NCI-H446 (cell line): ENCODE measurements at places on chromosomes 2 and 18.

- no peak for DNase-seq
Measured at GRCh38 chr2:82494739-82495138, 1964.3 kb downstream of the SUCLG1 start.

GRCh38 chr2:134592377-134592776, 126.4 kb downstream of the TMEM163 start:
- no peak for DNase-seq

DNA sequence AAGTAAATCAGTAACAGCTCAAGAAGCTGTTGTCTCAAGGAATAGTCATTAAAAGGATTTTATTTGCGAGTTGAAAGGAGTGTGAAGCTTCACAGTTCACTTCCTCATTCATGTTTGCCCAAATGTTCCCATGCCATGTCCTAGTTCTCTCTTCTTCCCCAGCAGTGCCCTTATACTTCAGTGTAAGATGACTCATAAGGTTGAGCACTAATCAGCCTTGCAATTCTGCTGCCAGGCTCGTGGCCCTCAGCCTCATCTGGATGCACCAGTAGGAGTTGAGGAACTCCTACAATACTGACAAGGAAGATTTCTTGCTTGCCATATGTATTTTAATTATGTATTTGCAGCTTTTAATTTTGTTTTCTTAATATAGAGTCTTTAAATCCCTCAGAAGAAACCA, 1980.4 kb downstream of the SUCLG1 start:
- DNase-seq = no peak

DNA sequence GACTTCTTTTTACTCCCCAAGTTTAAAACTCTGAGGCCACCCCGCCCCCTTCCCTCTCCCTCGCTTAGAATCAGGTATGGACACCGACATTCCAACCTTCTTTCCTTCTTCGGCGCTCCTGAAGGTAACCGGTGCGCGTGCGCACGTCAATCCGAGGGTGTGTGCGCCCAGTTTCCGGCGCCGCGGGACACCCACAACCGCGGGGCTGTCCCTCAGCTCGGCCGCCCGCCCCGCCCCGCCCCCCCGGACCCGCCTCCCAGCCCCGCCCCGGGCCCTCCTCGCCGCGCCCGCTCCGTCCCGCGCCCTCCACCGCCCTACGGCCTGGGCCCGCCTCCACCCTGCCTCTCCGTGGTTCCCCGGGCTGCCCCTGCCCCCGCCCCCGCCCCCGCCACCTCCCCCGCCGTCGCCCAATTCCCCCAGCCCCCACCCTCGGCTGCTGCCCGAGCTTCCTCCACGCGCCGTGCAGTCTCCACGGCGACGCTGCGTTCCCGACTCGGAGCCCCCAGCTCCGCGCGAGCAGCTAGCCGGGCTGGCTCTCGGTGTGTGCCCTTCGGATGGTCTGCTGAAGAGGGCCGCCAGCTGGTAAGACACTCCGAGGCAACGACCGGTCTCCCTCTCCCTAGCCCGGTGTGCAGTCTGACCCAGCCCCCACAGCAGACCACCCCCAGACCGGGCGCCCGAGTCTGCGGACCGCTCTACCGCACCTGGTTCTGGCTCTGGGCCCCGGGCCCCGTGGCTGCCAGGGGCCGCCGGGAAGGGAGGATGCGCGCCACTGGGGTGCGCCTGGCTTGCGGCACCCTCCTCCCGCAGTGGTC, 635 bp downstream of the ERICH2 start:
- DNase-seq = peak; percentile 86

GRCh38 chr2:120350801-120351320, 4.9 kb downstream of the INHBB start:
- DNase-seq = no peak

GRCh38 chr2:117631152-117631945, 183.1 kb upstream of the DDX18 start:
- DNase-seq = no peak

- DNase-seq = no peak
Measured at GRCh38 chr2:215447673-215448081, 11.8 kb upstream of the FN1 start.

GRCh38 chr18:42545825-42546224, 569.7 kb downstream of the RIT2 start:
- no peak for DNase-seq

DNA sequence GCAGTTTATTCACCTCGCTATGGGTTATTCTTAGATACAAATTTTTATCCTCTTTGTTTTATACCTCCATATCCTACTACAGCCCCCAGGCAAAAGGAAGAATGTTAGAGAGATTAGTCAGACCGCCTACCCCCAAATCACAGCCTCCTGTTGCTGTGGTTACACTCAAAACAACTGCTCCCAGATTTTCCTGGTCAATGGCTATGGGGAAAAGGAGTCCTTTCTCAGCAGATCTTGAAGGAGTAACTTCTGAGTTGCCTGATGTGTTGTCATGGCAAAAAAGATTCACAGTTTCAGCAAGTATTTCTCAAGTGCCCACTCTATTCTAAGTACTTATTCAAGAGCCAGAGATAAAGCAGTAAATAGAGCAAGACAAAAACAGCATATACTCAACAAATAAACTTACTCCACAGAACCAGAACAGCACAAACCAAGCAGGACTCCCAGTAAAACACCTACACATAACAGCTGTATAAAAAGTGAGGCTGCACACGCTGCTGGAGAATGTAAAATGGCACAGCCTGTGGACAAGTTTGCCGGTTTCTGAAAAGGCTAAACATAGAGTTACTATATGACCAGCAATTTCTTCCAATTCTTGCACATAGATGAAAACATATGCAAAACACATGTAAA, 104.8 kb downstream of the NOL10 start:
- DNase-seq = no peak

- no peak for DNase-seq
Measured at GRCh38 chr2:226839951-226840350, 4.1 kb downstream of the RHBDD1 start.

- no peak for DNase-seq
Measured at GRCh38 chr18:50855976-50856757, 22.8 kb upstream of the ME2 start.

GRCh38 chr2:26644188-26644835, 3.1 kb upstream of the CIB4 start:
- DNase-seq = no peak

- no peak for DNase-seq
Measured at GRCh38 chr2:142877216-142877838, at the start of gene KYNU. Gene KYNU (plus strand): TSS chr2:142877664. CDS start chr2:142885368, 7,704 bp downstream.

DNA sequence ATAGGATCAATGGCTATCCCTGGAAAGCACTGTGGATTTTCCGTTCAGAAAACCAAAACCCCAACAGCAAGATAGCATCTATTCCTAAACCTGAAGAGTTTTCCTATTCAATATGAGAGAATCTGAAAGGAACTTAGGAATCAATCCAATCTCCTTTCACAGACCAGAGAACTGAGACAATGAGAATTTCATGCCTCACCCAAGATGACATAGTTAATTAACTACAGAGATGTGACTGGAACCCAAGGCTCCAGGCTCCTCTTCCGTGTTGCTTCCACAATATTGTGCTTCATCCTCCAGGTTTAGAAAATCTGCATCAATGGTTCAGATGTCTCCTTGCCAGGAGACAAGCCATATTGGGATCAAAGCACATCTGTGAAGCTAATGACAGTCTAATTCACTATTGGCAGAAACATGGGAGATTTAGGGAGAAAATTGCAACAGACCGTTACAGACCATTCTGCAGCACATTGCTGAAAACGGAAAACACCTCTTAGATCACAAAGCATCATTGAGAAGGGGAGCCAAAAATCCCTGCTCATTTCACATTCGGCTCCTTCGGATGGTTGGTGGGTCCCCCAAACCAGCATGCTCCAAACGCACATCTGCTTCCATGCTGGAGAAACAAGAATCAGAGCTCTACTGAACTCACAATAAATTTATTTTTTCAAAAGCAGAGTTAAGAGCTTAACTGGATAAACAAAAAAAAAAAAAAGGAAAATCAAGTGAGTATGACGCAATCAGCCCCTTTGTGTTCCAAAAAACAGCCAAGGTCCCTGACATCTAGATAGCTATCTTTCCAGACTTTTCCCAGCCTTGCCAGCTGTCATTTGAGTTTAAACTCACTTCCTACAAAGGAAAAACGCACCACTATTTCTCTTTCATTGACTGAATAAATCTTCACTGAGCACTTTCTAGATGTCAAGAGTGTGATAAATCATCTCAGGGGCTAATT, 290.3 kb downstream of the C1D start:
- no peak for DNase-seq

- no peak for DNase-seq
Measured at GRCh38 chr2:222912117-222912516, 51.3 kb downstream of the ACSL3 start.

DNA sequence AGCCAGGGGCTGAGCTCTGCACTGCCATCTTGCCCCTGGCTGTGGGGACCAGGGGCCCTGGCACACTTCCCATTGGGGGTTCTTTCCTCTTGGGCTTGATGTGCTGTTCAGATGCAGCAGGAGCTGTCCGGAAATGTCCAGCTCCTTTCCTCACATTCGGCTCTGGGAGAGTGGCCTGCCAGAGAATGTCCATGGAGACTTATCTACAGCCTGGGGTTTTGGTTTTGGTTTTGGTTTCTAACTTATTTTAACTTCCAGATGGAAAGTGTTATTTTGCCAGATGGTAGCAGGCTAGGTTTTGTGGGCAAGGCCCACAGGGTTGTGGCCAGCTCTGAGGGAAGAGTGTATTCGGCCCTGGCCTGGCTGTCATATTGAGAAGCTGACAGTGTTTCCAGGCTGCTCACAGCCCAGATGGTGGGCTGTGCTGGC, 177.3 kb downstream of the ANKRD30B start:
- no peak for DNase-seq

GRCh38 chr2:204468746-204469429, 76.4 kb upstream of the PARD3B start:
- DNase-seq = no peak

DNA sequence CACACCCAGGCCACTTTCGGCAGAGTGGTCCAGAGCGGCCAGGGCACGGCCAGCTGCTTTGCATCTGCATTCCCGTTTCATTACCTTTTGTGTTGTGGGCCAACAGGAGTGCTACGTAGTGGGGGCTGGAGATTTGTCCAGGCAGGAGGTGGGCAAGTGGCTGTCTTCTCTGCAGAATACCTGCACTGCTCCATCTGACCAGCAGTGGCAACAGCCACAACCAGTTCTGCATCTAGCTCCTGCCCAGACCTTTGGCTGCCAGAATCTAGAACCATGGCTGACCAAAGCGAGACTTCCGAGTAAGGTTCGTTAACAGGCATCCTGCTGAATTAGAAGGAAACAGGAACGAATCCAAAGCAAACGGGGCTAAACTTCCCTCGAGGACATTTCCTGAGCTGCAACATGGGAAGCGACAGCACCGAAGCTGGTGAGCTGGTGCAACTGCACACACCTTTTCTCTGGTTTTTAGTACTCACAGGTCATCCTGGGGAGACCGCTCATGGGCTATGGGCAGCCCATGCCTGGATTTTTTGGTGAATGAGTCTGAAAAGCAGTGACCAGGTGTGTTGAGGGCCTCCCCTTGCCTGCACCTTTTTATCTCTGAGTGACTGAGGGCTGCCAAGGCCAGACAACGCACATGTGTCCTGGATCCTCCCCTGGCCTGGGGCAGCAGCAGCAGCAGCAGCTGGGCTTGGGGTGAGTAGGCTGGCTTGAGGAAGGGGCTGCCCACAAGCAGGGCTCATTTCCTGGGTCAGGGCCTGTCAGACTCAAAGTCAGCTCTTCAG, 10.5 kb downstream of the GDF7 start:
- no peak for DNase-seq

- DNase-seq = no peak
Measured at GRCh38 chr2:237614151-237614720, 13.2 kb upstream of the LRRFIP1 start.
